ENCODE measurements at places on chromosomes 13 and 19.

GRCh38 chr19:45153339-45154063 is 7.3 kb downstream of the NKPD1 start:
- DNase-seq: peak; percentile 30

DNA sequence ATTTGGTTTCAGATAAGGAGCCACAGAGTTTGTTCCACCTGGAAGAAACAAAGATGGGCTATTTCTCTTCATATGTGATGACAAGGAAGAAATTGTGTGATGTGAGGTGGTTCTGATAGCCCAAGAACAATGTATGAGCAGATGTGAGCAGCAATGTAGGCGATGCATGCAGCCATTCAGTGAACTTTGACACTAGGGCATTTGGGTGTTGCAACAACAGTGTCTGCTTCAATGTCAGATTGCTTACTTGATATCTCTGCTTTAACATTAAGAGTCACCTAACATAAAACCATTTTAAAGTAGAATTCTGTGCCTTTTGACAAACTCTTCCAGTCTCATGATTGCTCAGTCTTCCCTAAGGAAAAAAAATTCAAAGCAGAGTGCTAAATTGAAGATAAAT is 865.4 kb downstream of the SLITRK6 start:
- DNase-seq: no peak

DNA sequence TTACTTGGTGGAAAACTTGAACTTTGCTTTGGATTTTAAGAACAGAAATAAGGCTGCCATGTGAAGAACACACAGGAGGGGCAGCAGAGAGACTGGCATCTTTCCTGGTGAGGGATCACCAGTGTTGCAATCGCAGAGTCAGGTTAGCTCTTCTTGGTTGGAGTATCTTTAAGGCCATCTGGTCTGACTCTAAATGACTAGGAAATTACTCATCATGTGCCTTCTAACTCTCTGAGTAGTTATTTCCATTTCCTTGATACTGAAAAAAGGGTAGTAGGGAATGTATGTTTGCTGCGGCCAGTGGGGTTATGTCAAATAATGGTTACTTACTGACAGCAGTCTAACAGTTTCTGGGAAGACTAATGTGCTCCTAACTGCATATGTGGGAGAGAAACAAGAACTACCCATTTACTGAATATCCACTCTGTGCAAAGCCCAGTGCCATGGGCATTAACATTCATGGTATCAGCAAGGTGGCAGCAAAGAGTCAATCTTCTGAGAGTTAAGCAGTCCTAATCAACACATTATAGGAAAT is 122.1 kb downstream of the COG6 start:
- DNase-seq: no peak

- DNase-seq: no peak
These were observed 24.2 kb downstream of the RANBP3 start for GRCh38 chr19:5953680-5954213.

- no peak for DNase-seq
These were observed 49.4 kb upstream of the TNFSF11 start for GRCh38 chr13:42524487-42525034.

DNA sequence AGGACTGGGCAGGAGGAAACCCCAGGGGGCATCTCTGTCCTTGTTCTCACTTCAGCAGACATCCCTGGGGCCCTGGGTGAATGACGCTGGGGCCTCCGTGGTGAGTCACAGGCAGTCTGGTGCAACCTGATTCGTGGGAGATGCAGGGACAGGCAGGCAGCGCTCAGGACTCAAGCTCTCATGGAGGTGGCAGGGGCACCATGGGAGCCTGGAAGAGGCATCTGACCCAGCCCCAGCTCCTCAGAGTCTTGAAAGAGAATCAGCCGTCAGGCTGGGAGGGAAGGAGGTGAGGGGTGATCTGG is 14.0 kb upstream of the PTOV1 start:
- DNase-seq: no peak

- DNase-seq: peak; percentile 71
These were observed at the start of gene RAB3D for GRCh38 chr19:11339254-11340098. Gene RAB3D (minus strand): TSS chr19:11339657. CDS start chr19:11337399, 2,258 bp downstream.

DNA sequence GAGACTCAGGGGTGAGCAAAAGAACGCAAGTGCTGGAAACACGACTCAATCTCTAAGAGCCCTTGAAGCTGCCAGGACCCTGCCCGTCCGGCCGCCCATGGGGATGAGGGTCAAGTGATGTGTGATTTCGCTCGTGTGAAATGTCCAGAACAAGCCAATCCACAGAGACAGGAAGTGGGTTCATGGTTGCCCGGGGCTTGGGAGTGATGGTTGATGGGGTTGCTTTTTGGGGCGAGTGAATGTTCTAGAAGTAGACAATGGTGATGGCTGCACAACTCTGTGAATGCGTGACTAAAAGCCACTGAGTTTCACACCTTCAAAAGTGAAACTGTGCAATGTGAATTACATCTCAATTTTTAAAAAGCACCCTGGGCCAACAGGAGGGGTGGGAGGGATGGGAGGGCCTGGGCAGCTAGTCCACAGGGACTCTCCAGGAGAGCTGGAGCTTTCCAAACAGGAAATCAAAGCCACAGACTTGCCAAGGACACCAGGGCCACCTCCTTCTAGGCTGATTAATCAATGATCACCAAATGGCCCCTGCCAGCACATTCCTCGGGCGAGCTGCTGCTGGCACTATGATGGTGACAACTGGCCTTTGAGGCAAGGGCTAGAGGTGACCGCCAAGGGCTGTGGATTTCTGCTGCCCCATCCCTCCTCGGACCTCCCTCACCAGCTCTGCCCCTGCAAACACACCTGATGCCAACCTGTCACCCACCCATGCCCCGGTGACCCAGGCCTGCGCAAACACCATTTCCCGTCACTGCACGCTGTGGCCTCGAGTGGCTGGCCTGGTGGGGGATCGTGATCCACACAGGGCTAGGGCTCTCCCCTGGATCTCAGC is 14.0 kb downstream of the DPP9 start:
- DNase-seq: no peak

GRCh38 chr13:73531014-73531413 is 472.2 kb downstream of the KLF5 start:
- DNase-seq: no peak

DNA sequence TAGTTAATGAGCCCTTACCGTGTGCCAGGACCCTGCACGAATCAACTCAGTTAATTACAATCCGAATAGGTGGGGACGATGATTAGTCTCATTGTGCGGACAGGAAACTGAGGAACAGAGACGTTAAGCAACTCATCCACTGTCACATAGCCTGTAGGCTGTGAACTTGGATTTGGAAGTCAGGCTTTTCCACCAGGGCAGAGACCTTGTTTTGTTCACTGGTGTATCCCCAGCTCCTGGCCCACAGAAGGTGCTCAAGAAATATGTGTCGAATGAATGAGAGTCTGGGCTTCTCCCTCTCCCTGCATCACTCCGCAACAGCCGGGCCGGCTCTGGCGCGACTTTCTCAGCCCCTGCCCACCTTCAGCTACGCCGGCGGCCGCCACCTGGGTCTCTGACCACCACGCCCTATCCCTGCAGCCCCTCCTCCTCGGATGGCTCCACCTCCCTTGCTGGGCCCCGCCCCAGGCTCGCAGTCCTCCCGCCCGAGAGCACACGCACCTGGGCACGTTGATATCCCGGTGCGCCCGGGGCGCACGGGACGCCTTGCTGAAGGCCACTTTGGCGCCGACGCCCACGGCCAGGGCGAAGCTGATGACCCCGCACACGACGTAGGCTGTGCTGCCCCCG is 1.3 kb downstream of the SHISA7 start:
- no peak for DNase-seq

DNA sequence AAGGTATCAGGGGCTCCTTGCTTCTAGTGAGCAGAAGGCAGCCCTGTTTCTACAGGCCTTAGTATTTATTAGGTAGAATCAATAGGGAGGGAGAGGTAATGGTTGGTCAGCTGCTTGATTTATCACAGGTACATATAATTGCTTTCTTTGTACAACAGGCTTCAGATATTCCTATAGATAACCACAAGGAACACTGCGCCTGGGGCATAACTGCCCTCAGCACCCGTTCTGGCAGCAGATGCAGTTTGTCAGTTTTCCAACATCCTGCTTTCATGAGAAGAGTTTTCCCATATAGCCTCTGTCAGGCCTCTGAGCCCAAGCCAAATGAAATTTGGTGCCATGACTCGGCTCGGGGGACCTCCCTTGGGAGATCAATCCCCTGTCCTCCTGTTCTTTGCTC is 12.4 kb upstream of the ZNF486 start:
- DNase-seq: no peak

GRCh38 chr13:25920277-25920676 is 131.5 kb downstream of the SHISA2 start:
- DNase-seq: no peak

DNA sequence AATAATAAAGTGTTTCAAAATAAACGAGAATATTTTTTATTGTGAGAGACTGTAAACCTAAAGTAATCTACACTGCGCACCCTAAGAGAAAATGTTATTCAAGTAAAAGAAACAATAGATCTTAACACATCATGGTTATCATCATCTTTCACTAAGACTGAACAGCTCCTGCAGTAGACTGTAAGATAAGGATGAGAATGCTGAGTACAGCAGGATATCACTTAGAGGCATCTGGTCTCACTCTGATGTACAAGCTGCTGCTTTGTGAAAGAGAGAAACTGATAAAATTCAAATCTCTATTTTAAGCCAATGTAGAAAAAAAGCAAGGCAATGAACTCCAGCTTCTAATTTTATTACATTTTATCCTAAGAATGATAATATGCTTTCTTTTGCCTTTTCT is 261.7 kb upstream of the HTR2A start:
- no peak for DNase-seq

- no peak for DNase-seq
These were observed 15.7 kb upstream of the TEX29 start for GRCh38 chr13:111304603-111305289.

DNA sequence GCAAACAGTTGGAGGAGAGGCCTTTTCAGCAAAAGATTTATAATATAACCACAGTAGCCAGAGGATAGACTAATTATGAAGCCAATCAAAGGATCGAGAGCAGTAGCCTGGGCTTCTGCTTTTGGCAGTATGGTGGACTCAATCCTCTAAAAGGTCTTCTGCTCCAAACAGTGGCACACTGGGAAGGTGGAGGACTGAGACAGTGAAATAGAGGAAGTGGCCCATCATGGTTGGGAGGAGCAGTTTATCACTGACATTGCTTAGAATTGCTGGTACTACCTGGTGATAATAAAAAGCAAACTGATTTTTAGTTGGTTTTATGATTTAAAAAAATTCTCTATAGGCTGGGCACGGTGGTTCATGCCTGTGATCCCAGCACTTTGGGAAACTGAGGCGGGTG is 20.9 kb upstream of the PLAUR start:
- DNase-seq: no peak

DNA sequence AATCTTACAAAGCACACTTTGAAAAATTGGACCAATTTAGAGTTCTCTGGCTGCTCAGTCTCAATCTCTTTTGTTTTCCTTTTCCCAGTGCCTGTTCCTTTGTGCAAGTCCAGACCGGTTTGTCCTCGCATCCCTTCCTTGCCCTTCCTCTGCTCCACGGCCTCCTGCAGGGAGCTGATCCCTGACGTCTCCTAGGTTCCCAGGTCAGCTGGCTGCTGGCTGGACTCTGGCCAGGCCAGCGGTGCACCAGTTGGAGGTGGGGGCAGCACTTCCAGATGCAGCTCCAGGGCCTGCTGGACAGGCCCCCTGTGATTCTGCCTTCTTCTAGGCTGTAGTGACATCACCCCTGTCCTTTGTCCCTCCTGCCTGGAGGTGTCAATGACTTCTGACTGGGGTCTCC is 44.0 kb upstream of the KPNA3 start:
- DNase-seq: no peak

- no peak for DNase-seq
These were observed 11.8 kb upstream of the RSPH6A start for GRCh38 chr19:45826934-45827333.

DNA sequence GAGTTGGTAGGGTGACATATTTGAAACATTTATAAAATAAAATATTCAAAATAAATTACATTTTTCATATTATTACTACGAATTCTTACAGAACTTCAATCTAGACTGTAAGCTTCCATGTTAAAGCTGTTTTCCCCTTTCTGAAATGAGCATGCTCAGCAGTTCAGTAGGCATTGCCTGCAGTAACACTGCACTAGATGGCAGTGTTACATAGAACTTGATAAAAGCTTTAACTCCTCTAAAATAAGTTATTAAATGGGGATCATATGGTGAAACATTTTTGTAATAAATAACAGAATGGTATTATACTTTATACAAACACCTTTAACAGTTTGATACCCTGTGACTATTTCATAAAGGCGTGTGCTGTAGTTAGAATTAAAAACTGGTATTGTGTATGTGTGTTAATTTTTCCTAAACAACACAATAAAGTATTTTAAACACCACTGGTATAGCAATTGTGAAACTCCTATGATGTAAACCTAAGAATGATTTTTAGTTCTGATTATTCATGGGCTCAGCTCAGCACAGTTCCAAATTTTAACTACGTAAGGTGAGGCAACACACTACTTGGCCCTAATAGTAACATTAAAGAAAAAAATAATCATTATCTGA is 11.6 kb upstream of the GPR18 start:
- DNase-seq: no peak

DNA sequence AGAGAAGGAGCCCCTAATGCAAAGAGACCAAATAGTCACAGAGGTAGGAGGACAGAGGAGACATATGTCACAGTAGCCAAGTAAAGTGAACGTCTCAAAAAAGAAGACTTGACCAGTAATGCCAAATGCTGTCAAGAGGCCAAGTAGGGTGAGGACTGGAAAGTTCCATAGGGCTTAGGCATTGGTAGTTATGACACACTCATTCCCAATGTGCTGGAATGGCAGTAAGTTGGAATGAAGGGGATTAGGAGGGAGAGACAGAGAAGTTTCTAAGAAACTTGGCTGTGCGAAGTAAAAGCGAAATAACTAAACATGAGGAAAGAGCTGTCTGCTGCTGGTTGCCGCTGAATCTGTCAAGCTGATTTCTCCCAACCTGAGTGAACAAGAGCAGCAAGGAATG is 14.9 kb upstream of the FRY start:
- no peak for DNase-seq

Measured in activated CD4-positive, alpha-beta T cell treated with anti-CD3 and anti-CD28 coated beads, Interleukin-2, amount 50 U/mL, for 1 hour (primary cell).